ENCODE measurements at places on chromosomes 1 and 21. TPM values are rescaled to one million over a fixed set of nuclear protein-coding genes. Genes with fewer than 3 reads are reported as not detected.

Gene CBS
- total RNA-seq: 71.2 TPM

GRCh38 chr1:52192436-52192835, 50.5 kb downstream of the ZFYVE9 start:
- no peak overlapping the region for H3K4me3 ChIP-seq
- no peak for DNase-seq
- no peak overlapping the region for H3K27ac ChIP-seq
- no peaks in the 10 kb centered on the region for H3K36me3 ChIP-seq

GRCh38 chr1:35777109-35777508, 7.3 kb upstream of the CLSPN start:
- H3K4me1 ChIP-seq: no peaks in the 10 kb centered on the region
- H3K36me3 ChIP-seq: no peaks in the 10 kb centered on the region
- H3K4me3 ChIP-seq: no peak overlapping the region
- DNase-seq: no peak
- H3K27me3 ChIP-seq: no peaks in the 10 kb centered on the region

GRCh38 chr1:10701145-10701544, 95.3 kb downstream of the CASZ1 start:
- H3K36me3 ChIP-seq: peaks cover 15% of the 10 kb centered on the region
- no peaks in the 10 kb centered on the region for H3K27me3 ChIP-seq
- DNase-seq: no peak
- H3K4me3 ChIP-seq: no peak overlapping the region
